EL (cell line): ENCODE measurements at places on chromosomes 11 and 22.
A peak's percentile ranks its signal among the peaks of the same experiment; 100 is the strongest.

- no peak for DNase-seq
These were observed 791.7 kb downstream of the BRD1 start for GRCh38 chr22:49035818-49036457.

GRCh38 chr11:108019870-108020540, 11.3 kb downstream of the CUL5 start:
- DNase-seq: peak; percentile 26

DNA sequence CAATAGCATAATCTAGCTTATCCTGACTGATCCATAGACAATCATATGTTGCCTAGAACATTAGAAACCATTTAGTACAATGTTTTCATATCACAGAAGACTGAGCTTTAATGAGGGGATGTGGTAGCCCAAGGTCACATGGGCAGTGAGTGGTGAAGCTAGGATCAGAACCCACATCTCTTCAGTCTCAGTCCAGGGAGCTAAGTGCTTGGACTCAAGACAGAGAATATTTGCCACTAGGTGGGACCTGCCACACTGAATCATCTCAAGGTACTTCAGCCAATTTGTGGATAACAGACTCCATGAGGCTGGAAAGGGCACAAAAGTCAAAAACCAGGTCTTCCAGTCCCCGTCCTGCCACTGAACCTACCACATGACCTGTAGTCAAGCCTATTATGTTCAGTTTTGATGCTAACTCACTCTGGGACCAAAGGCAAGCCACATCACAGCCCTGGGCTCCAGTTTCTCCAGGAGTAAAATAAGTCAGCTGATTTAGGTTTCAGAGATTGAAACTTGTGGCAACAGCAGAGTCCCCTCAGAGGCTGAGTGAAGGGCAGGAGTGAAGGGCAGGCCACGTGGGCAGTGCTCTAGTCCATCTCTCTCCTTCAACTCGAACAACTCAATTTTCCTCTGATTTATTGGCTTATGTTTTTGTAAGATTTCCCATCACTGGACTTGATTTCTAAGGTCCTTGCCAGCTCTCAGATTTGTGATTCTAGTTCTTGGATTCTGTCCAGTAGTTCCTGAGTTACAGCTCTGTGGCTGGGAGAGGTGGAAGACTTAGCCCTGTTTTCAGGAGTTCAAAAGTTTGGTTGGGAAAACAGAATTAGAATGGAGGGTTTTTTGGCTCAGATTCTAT, 84.6 kb upstream of the PHOX2A start:
- no peak for DNase-seq

DNA sequence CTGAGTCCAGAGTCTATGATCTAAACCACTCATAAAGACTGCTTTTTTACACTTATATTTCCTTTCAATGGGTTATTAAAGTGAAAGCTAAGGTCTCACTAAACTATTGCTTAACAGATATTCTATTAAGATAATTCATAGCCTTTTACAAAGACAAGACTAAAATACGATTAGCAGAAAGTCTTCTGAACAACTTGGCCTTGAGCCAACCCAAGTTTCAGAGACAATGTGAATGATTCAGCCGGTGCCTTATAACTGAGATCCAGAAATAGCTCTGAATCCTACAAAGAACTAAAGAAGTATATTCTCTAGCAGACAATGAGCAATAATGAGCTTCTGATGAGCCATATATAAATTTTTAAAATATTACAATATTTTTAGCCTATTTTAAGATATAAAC, 41.5 kb upstream of the CARD18 start:
- DNase-seq: peak; percentile 53

DNA sequence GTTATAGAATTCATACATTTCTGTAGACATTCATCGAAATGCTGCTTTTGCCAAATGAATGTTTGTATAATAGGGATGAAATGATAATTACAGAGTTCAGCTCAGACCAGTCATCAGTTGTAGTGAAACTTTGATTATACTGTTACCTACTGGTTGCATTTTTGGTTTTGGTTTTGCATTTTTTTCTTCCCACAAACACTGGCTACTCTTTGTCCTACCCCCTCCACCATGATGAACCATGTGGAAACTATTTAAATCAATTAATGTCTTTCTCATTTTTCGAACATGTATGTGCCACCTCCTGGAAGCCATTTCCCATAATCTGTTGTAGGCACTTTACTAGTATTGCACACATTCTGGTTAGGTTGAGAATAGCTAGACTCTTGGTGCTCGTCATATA, 75.3 kb upstream of the MTNR1B start:
- DNase-seq: no peak

DNA sequence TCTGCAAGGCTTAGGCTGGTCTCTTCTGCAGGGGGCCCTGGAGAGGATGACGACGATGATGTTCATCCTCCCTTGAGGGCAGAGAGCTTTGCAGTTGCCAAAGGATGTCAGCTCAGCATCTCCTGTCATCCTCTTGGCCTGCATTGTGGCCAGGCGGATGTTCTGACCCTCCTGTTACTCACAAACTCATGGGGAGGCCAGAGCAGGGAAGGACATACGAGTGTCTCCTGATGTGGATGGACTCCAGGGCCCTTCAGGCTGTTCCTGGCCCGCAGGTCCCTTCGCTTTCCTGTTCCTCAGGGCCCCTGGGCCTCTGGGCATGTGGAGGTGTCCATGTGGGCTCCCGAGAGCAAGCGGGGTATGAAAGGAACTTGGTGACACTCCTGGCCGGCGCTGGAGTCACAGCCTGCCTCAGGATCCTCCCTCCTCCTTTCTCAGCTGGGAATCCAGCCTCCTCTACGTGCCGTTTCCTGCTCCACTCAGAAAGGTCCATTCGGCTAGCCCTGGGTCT, 8.5 kb downstream of the ADORA2A start:
- peak; percentile 87 for DNase-seq
